ENCODE measurements at places on chromosomes 2 and 18. TPM values are rescaled to one million over a fixed set of nuclear protein-coding genes. Genes with fewer than 3 reads are reported as not detected.

Gene RIF1
- 14.6 TPM for total RNA-seq

DNA sequence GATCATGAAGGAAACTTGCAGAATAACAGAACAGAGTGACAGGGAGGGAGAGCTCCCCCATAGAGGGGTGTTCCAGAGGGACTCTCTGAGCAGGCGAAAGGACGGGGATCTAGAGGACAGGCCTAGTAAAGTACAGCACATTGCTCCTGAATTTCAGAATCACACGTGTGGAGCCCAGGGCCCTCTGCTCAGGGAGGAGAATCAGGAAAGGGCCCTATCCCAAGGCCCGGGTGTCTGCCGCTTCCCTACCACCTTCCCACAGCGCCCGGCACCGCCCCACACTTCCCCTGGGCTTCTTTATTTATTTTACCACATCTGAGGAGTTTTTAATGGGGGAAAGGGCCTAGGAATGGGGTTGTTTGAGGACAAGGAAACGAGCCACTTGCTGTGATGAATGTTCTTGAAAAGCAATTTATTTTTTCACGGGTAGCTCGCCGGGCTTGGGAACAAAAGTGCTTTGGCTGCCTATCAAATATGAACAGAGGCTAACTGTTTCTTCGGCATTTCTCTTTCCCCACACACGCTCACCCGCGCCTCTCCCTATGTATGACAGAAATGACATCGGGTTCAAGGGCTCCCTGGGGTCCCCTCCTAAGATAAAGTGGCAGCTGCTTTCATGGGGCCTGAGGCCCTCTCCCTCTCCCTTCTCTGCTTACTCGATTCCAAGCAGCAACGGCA, 79.3 kb upstream of the GLI2 start:
- DNase-seq, result no peak

GRCh38 chr2:136141510-136142149, 23.7 kb upstream of the CXCR4 start:
- DNase-seq, result no peak

Gene DCC
- total RNA-seq, result not detected

DNA sequence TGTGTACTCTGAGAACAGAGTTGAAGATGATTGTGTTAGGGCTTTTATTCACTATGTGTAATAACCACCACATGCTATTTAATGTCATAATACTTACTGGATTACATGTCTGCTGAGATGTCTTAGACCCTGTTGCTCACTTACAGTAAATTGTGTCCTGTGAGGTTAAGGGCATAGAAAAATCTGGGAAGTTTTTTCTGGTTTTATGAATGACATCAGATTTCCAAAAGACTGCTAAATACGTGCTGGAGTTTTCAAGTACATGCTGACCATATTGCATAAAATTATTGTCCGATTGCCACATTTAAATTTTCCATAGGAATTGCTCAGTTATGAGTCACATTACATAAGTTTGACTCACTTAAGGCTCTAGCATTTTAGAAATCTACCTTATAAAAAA, 96.7 kb upstream of the COL5A2 start:
- DNase-seq, result no peak

- peak; percentile 21 for DNase-seq
Observed at GRCh38 chr2:232894746-232895145, 24.7 kb downstream of the SNORC start.

DNA sequence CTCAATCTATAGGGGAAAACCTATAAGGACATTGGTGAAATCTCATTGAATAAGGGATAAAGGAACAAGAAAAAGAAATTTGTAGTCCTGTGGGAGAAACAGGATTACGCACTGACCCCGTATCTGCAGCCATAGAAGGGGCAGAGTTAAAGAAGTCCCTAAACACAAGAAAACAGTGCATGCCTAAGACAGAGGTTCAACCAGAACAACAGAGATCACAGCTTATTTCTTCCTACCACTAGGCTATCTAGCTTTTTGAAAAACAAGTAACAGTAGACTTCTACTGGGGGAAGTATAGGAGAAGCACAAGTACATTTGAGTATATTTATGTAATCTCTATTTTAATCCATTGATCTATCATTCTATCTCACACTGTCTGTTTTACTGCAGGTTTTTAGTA, 485.2 kb upstream of the REG3G start:
- DNase-seq, result no peak

Gene CLEC4F
- 0.08 TPM for total RNA-seq

DNA sequence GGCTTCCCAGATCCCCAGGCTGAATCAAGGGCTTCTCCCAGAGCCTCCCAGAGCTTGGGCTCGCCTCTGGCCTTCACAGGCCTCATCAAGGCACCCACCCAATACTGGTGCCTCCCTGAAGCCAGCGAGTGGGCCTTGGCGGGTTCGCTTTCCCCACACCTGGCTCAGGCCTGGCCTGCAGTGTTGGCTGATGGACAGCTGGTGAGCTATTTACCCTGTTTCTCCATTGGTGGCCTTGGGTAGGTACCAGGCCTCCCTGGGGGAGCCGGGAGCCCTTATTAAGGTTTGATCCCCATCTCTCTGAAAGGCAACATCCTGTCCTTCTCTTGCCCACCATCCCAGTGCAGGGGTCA, 18.2 kb upstream of the DUSP2 start:
- no peak for DNase-seq

DNA sequence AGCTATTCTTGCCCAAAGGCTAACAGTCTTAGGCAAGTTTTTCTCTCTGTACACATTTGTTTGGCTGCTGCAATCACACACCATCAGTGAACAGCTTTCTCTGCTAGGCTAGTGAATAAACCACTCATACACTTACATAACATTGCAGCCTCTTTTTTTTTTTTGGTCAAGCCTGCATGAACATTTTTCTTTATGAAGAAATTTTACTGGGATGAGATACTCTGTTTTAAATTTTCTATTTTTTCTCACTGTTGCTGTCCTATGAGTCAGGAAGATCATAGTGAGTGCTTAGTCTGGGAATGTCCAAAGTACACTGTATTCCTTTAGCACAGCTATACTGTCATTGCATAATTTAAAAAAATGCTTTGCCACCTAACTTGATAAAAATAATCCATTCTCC, 58.5 kb downstream of the ROCK1 start:
- no peak for DNase-seq

GRCh38 chr2:223604231-223604630, 2.1 kb upstream of the SCG2 start:
- DNase-seq, result no peak

Gene NEURL3
- total RNA-seq, result not detected

DNA sequence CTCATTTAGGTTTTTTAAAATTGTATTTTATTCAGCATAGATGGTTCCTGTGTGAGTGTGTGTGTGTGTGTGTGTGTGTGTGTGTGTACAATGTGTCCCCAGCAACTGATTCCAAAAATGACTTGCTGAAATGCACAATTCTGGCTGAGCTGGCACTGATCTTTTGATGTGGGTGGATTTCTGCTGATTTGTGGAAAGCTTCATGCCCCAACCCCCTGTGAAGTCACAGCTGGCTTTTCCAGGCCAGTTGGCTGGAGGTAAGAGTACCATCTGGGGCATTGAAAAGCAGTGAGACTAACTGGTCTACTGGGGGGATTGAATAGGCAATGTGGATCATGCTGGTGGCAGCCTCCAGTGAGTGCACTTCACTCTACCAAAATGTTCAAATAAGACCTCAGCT, 187.2 kb downstream of the LRRTM1 start:
- no peak for DNase-seq

Gene POLE4
- total RNA-seq, result 48.7 TPM

DNA sequence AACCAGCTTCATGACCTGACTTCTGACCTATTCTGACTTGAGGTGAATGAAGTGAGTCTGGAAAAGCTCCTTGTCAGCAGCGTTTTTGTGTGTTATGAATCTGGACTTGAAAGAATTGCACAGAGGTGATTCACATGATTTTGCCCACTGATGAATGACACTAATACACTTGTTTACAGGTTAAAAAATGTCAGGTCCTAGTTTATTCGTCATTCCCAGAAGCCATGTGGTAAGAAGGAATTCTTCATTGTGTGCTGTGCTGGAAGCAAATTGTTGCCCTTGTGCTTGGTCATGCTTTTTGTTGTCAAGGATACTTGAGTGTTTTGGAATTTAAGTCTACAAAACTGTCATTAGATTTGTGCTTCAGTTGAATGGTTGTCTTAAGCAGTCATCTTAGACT, 15.5 kb downstream of the SEC11C start:
- DNase-seq, result no peak

- DNase-seq, result no peak
Observed at GRCh38 chr2:226366920-226367319, 432.7 kb downstream of the IRS1 start.

Gene RFTN2
- total RNA-seq, result 4.4 TPM

GRCh38 chr2:193837111-193837738, 1642.5 kb upstream of the TMEFF2 start:
- DNase-seq, result no peak

Gene CCDC102B
- 4.4 TPM for total RNA-seq

GRCh38 chr2:124264551-124265091, 239.5 kb downstream of the CNTNAP5 start:
- DNase-seq, result no peak

DNA sequence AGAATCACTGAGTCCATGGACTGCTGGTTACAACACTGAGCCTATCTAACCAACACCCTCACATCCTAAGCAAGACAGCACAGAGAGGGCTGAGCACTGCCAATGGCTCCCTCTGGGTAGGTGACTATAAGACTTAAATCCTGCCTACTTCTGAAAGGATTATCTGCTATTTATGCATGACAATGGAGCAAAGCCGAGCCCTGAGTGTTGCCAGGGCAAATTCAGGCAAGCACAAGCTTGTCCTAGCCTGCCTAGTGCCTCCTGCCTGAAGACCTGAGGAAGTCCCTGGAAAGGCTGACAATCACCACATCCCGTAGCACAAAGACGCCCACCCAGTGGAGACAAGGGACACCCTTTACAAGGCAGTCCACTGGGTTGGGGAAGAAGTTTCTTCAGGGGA, 129.7 kb downstream of the OSR1 start:
- no peak for DNase-seq

DNA sequence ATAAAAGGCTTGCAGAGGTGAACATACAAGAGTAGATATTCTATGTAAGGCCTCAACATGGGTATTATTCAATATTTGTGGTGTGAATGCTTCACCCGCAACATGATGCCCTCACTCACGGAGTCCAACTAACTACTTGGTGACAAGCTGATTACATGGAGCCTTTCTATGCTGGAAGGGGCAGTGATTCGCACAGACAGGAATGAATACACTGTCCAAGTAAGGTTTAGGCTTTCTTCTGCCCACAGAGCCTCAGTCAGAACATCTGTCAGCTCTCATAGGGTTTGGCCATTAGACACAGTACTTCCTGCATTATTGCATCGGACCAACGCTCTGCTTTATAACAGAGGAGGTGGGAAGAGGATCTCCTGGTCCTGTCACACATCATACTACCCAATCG, 80.3 kb upstream of the SLC35G4 start:
- DNase-seq, result no peak

DNA sequence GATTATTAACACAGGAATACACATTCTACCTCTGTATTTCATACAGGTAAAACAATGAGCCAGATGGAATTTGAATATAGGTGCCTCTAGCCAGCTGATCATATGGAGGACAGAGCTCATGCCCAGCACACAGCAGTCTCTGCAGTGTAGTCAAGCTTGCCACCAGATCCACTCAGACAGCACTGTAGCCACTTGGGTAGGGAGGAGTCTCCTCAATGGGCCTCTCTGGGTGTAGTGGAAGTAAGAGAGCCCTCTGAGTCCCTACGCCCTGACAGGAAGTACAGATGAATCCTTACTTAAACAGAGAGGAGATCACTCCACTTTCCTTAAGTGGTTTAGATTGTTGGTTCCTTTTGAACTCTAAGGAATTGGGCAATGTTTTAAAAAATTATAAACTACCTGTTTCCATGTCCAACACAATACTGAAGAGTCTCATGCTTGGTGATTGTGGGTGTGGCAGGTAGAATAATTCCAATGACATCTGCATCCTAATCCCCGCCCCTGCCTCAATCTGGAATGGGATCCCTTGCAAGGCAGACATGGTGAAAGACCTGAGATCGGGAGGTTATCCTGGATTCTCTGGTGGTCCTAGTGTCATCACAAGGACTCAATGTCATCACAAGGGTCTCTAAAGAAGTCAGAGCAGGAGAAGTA, 23.0 kb upstream of the TMEM200C start:
- DNase-seq, result no peak

DNA sequence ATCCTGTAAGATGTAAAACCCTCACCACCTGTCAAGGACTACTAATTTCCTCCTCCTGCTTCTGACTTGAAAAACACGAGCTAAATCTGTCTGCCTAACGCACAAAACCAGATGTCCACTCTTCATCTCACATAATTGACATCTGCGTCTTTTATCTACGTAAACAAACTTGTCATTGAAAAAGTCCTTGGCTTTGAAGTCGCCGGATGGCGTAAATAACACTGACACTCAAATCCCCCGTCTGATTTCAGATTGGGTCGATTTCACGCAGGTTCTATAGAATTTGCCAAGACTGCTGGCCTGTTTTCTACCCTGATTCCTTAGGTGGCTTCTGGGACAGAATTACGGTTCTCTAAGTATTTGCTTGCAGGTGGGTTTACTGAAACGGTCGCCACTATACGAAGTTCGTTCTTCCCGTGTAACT, 539 bp upstream of the MOB4 start:
- no peak for DNase-seq

GRCh38 chr2:54768772-54769428, 45.4 kb downstream of the EML6 start:
- no peak for DNase-seq

Gene IFT172
- 20.3 TPM for total RNA-seq

DNA sequence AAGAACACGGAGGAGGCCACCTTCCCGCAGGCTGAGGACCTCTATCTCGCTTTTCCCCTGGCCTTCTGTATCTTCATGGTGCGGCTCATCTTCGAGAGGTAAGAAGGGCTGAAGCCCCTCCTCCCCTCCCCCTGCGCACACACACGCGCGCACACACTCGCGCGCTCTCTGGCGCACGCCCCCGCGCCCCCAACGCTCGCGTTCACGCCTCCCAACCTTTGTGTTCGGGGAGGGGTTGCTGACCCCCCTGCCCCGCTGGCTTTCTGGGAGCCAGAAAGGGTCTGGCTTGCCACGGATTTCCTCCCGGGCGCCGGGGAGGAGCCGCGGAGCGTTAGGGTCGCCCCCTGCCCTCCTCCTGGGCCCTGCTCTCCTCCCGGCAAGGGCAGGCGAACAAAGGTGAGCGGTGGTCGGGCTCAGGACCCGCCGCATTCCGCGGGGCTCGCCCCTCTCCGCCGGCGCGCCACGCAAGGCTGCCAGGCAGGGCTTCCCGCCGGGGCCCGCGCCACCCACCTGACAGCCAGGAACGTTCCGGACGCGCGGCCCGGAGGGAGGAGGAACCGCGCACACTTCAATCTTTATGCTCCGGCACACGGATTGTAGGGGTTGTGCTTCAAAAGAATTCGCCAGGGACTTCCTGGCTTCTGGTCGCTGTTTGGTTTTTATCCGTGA, 583 bp downstream of the CERS6 start:
- peak; percentile 55 for DNase-seq

Gene FTCDNL1
- 3.3 TPM for total RNA-seq
